NCI-H187 (cell line): ENCODE measurements at places on chromosomes 2 and 18.

GRCh38 chr2:149625271-149625670 lies 37.7 kb upstream of the MMADHC start:
- no peak for DNase-seq

GRCh38 chr2:240960971-240961876 lies 37.2 kb upstream of the SNED1 start:
- no peak for DNase-seq

GRCh38 chr2:36561237-36561944 lies 36.6 kb downstream of the FEZ2 start:
- no peak for DNase-seq

- no peak for DNase-seq
Measured at GRCh38 chr2:235561450-235561849, 67.6 kb downstream of the AGAP1 start.

DNA sequence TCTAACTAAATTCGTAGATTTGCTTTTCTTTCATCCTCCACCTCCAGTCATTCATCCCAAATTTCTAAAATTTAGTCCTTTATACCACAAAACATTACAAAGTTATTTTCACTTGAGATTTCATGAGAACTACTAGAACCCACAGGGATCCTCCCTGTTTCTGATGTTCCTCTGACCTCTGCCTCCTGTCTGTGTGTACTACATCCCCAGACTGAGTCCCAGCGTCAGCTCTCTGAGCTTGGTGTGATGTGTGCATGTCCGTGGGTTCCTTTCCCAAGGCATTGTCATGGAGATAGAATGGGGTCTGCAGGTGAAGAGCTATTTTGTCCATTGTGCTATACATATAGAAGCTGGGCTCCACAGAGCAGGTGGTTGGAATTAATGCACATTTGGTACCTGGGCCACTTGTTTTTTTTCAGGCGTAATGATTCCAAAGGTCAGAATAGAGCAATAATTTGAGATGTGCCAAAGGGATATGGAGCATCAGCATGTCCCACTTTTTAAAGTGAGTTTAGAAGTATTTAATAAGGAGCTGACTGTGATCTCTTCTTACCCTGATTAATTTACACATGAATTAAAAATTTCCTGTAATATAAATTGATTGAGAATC lies 151.2 kb upstream of the BOD1L2 start:
- no peak for DNase-seq

DNA sequence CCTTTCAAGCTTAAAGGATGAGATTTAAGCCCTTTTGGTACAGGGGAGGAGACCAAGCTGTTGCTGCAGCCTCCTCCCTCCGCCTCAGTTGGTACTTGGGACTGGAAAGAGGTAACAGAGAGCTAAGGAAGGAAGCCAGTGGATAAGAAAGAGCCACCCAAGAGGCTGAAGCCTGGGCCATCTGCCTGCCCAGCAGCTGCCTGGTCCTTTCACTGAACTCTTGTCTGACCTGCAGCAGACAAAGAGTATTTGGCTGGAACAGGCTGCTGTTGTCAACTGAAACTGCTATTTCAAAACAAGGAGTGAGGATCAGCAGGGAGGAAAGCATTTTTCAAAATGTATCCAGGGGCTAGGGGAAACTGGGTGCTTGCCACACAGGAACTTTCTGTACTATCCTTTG lies 30.3 kb downstream of the TNS1 start:
- DNase-seq, result no peak

DNA sequence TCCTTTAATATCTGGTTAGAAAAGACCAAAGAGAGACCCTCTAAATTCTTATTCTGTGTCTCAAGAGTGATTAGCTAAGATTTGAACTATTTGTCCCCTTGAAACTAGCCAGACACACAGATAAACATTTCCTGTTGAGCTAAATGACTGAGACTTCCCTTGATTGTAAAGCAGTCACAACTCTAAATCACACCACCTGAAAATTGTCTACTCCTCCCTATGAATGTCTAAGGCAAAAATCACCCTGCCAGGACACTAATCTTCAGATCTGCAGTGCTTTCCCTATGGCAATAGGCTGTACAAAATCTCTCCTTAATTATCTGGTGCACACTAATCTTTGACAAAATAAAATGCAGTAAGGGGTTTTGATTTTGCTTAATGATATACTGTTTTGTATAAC lies 200.5 kb upstream of the GULP1 start:
- DNase-seq, result no peak

GRCh38 chr2:240579071-240579762 lies 7.3 kb upstream of the CAPN10 start:
- no peak for DNase-seq

DNA sequence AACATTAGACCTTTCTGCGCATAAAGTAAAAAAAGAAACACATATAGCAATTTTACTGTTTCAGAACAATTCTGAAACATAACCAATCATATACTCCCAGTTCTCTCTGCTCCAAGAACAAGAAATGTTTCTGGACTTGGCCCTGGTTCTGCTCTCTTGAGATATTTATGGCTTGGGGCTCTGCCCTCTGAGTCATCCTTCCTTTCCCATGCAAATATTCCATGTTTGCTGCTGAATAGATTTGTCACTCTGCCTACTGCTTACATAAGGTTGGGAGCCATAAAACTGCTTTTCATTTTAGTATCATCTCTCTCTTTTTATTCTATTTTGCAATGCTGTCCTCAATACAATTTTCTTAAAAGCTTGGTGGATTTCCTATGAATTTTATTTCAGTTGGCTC lies 499.6 kb upstream of the ACVR2A start:
- DNase-seq, result no peak

DNA sequence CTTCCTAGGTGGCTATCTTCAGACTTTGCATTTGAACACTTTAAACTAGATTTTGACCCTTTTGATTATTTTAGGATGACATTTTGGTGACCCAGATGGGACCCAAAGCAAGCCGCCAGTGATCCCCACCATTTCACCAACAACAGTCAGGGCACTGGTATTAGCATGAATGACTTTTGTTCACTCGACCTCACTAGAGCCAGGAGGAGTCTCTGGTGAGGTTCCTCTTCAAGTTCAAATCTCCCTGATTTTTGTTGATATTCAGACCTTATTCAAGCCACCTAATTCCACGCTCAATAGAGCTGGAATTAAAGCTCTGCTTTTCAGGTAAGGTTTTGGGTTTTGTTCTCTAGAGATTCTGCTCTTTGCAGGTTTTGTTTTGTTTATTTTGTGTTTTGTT lies 202.3 kb downstream of the MREG start:
- no peak for DNase-seq

GRCh38 chr2:238906254-238906935 lies 58.5 kb downstream of the TWIST2 start:
- DNase-seq, result no peak

DNA sequence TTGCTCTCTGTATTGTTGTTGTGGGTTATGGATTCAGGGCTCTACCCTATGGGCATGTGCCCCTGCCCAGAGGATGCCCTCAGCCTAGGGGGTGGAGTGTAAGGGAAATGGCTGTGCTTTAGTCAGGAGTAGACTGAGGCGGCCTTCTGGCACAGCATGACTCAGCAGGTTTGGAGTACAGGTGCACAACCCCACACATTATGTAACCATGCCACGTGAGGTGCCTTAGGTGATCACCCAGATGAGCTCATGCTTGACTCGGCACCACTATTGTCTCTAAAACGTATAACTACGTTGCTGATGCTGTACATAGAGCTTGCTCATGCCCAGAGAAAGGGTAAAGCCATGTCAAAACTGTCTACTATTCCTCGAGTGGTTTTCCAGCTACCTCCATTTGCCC lies 48.3 kb upstream of the ZC3H15 start:
- DNase-seq, result no peak
